ENCODE measurements at places on chromosomes 1 and 21. TPM values are rescaled to one million over a fixed set of nuclear protein-coding genes. Genes with fewer than 3 reads are reported as not detected.

The PPFIA4 gene
- total RNA-seq, result 0.78 TPM

The ADAM30 gene
- not detected for total RNA-seq

GRCh38 chr1:113057006-113057405 lies 16.0 kb upstream of the LRIG2 start:
- no peak for DNase-seq

DNA sequence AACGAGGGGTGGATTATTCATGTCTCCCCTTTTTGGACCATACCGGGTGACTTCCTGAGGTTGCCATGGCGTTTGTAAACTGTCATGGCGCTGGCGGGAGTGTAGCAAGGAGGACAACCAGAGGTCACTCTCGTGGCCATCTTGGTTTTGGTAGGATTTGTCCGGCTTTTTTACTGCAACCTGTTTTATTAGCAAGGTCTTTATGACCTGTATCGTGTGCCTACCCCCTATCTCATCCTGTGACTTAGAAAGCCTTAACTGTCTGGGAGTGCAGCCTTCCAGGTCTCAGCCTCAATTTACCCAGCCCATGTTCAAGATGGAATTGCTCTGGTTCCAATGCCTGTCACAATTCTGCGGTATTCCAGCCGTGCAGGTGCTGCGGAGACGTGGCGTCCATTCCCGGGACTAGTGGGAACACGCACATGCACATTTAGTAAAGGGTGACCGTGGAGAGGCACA lies 40.2 kb upstream of the ZNF496 start:
- DNase-seq, result no peak

DNA sequence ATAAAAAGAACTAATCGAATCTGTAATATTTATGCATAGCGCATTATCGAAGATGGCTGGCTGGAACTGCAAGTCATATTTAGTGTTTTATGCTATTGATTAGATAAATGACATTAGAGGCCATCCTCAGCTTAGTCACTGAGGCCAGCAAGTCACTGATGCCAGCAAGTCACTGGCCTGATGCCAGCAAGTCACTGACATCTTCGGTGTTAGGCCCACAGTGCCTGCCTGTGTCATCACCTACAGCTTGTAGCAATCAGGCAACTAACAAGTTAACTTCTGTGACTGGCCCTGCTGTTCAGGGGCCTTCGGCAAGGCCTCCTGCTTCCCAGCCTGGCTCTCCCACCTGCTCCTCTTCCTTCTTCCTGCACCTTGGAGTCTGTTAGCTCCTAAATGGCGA lies 65.6 kb upstream of the SCCPDH start:
- no peak for DNase-seq

GRCh38 chr1:154170547-154171222 lies 15.8 kb upstream of the NUP210L start:
- DNase-seq, result no peak
